ENCODE measurements at places on chromosomes 4 and X.

GRCh38 chr4:16496501-16496900 is 270.2 kb upstream of the TAPT1 start:
- no peak for DNase-seq

DNA sequence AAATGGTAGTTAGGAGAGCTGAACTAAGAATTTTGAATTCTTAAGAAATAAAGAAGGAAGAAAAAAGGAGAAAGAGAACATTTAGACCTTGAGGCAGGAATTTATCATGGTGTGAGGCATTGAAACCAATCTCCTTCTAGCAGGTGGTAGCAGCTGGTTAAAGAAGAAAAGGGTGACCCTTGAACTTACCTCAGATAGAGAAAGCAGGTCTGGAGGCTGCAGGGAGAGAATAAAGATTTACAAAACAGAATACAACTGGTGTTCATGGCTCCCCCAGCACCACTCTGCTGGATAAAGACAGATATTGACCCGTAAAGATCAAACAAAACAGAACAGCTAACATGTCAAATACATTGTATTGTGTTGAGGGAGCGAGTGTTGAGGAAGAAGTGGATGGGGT is 56.0 kb downstream of the NCAPG start:
- DNase-seq = no peak

- DNase-seq = no peak
Observed at GRCh38 chr4:61024610-61025009, 175.5 kb upstream of the ADGRL3 start.

GRCh38 chrX:70257423-70258288 is 2.3 kb downstream of the P2RY4 start:
- DNase-seq = no peak

DNA sequence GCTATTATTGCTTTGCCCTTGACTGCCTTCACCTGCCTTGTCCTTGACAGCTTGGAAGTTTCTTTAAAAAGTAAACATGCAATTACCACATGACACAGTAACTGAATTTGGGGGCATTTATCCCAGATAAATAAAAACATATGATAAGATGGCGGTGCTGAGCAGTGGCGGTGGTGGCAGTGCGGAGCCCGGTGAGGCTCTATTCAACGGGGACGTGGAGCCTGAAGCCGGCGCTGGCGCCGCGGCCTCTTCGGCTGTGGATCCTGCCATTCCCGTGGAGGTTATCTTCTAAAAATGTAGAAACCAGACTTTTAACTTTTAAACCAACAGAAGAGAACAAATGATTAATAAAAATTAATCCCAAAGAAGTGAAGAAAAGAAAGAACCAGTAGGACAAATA is 59.7 kb upstream of the ZDHHC15 start:
- DNase-seq = no peak

DNA sequence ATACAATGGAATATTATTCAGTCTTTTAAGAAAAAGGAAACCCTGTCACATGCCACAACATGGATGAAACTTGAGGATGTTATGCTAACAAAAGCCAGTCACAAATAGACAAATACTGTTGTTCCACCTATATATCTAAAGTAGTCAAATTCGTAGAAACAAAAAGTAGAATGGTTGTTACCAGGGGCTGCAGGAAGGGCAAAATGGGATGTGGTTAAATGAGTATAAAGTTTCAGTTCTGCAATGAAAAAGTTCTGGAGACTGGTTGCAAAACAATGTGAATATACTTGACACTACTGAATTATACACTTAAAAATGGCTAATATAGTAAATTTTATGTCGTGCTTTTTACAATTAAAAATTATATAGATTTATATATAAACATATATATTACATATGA is 12.2 kb downstream of the SPOCK3 start:
- no peak for DNase-seq

- no peak for DNase-seq
Observed at GRCh38 chrX:43804021-43804420, 78.2 kb downstream of the MAOB start.

- no peak for DNase-seq
Observed at GRCh38 chr4:188727746-188728145, 588.5 kb downstream of the TRIML1 start.

DNA sequence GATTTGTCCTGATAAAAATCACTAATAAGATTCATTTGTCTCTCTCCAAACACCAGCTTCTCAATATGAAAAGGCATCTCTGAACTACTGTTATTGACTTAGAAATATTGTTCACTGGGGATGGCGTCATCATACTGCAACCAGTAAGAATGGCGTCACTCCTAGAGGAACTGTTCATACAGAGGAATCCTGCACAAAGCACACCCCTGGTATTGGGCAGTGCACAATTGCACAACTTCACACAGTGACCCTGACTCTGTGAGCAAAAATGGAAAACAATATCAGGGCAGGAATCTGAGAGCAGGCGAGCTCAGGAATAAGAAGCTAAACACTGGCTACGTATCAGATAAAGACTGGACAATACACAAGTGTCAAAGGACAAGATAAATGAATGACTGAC is 66.7 kb upstream of the PNPLA4 start:
- DNase-seq = no peak

DNA sequence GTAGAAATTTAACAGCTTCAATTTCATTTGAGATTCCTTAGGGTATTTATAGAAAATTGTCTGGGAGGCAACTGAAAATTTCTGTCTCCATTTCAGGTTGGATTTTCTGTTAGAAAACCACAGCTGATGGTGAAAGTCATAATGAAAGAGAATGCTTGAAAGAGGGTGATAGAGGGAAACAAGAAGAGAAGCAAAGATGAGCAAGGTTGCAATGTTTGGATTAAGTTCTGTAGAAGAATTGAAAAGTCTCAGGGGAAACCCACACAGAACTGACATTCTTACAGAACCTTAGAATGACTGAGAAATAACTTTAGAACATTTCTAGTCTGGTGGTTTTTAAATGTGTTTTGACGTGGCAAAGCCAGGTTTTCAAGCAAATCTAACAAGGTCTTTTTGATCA is 14.7 kb downstream of the GBA3 start:
- DNase-seq = no peak

- no peak for DNase-seq
Observed at GRCh38 chr4:81839347-81840042, 367.8 kb upstream of the RASGEF1B start.

DNA sequence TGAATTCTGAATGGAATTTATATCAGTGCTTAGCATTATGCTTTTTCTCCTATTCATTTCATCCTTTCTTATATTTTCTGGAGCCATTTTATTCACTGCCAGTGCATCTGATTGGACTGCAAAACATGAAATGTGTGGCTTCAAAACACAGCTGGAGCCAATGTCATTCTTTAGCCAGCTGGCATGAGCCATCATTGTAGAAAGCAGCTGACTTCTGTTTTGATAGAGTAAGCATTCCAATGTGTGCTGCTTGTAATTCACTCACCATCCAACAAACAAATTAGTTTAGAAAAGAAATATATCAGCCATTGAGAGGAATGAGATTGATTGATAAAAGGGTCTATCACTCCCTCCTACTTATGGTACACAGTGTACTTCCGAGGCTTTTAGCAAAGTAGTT is 2616.0 kb downstream of the ARAP2 start:
- no peak for DNase-seq

GRCh38 chr4:155005395-155006090 is 202.9 kb upstream of the NPY2R start:
- DNase-seq = no peak

DNA sequence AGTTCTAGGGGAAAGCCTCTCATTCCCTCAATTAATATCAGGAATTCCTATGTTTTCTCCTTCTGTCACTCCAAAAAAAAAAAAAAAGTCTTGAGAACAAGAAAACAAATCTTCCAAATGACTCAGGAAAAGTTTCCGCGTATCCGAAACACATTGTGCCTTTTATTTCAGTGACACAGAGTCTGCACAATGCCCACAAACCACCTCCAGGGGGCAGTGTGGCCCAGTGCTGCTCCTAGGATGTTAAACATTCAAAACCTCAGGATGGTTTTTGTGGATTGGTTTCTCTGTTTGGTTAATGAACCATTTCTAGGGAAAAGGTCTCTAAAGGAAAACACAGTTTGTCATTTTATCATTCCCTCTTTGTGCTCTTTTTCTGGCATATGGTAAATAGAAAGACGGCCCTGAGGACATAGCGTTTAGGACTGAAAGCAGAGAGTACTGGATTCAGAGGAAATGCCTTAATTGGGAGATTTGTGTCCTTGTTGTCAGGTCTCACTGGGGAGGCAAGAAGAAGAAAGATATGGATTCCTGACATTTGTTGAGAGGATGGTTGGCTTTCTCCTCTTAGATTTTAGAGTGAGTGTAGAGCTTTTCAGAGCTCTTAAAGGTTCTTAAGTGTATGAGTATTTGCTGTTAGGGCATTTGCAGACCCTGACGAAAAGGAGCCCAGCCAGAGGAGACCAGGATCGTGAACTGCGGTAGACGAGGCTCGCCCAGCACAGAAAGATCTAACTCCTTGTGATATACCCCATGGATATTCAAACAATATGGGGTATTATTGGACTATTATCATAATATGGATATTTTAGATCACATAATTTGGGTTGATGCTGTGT is 65.7 kb upstream of the MAP9 start:
- peak; percentile 30 for DNase-seq

DNA sequence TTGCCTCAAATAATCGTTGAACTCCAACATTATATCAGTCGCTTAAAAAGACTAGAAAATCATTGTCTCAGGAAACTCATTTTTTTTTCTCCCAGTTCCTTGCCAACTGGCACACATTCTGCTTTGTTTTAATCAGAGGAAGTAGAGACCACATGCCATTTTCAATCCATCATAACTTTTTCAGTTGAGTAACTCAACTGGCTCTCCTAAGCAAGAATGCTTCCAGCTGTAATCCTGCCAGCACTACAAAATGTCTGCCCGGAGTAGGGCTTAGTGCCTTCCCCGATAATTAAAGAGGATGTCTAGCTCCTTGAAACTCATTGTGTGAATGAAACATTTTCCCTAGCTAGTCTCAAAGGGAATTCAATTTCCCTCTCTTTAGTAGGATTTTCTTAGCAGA is 33.0 kb downstream of the FREM3 start:
- DNase-seq = no peak

DNA sequence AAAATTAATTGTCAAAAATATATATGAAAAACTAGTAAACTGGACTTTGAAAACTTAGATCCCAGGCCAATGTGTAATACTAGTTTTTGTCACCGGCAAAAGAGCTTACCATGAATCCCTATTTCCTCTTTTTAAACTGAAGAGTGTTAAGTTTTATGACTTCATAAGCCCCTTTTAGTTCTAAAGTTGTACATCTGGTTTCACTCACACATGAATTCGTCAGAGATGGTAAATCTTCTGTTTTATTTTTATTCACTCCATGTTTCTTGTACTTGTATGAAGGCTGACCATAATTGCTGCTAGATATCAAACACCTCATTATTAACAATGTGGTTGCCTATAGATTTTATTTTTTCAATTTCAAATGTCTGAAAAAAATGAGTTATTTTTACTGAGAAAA is 827.9 kb downstream of the PCDH7 start:
- no peak for DNase-seq

DNA sequence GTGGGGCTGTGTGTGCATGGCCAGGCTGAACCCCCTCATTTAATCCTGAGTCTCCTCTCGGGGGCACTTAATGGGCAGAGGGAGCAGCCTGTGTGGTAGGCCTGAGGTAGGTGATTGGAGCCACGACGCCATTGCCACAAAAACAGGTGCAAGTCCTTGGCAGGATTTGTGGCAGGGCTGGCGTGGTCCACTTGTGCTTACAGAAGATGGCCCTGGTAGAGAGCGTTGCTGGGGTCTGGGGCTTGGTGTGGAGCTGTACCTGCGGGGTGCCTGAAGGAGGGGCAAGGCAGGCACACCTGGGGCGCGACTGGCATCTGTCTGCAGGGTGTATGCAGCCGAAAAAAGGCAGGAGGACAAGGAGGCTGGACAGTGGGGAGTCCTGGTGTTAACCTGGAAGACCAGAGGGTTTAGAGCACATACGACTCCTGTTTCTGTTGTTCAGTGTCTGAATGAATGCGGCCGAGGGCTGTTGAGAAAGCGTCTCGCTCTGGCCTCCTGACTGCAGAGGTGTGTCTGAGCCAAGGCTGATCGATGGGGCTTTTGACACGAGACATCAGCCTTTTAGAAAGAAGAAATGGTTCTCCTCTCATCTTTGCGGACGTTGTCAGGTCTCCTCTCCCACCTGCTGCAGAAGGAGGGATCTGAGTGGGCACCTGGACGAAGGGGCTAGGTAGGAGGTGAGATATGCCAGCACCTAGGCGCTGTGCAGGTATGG is 52.0 kb downstream of the TBC1D14 start:
- no peak for DNase-seq

DNA sequence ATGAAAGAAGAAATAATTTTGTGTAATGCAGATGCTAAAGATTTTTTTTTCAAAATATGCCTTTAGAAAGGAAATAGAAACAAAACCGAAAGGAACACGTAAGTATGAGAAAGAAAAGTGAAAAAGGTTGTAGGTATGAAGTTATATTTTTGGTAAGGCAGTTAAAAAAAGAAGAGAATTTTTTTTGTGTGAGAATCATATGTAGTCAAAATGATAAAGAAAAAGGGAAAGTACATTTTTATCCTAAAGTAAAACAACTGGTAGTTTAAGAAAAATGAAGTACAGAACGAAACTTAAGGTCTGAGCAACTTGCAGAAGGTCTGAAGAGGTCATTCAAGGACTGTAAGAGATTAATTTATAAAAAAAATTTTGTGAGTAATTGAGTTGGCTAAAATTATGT is 164.0 kb upstream of the TRAM1L1 start:
- DNase-seq = no peak

DNA sequence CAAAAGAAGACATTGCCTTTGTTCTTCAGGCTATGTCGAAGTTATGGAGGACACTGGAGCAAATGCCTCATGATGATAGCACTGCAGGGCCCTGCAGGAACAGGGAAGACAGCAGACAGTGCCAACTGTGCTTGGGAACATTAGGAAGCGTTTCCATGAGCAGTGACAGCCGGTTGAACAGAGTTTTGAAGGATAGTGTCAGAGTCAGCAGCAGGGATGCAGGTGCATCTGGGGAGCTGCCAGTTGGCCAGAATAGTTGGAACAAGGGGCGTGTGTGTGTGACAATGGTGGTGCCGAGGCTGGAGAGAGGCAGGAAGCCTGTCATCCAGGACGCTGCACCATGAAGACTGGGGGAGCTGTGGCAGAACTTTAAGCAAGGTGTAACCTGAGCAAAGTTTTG is 88.6 kb downstream of the SHROOM3 start:
- no peak for DNase-seq

GRCh38 chr4:79852305-79852730 is 220.7 kb downstream of the ANTXR2 start:
- no peak for DNase-seq

DNA sequence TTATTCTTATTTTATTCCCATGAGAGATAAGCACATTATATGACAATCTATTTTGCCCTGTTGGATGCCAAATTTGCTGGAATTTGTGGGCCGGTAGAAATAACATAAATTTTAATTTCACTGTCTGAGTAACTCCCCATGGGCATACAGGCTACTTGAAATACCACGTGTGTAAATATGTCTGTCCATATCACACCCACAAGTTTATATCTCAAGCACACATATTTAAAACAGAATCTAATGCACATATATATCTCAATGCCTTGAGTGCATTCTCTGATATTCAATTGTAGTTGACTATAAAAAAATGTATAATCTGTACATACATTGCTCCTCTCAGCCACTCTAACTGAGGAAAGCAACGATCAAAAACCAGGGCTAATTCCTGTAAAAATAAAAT is 51.2 kb downstream of the PPARGC1A start:
- DNase-seq = no peak

- no peak for DNase-seq
Observed at GRCh38 chr4:136637071-136637777, 895.1 kb downstream of the PCDH18 start.
